ENCODE measurements at places on chromosomes 12 and 14.
A peak's percentile ranks its signal among the peaks of the same experiment; 100 is the strongest.

DNA sequence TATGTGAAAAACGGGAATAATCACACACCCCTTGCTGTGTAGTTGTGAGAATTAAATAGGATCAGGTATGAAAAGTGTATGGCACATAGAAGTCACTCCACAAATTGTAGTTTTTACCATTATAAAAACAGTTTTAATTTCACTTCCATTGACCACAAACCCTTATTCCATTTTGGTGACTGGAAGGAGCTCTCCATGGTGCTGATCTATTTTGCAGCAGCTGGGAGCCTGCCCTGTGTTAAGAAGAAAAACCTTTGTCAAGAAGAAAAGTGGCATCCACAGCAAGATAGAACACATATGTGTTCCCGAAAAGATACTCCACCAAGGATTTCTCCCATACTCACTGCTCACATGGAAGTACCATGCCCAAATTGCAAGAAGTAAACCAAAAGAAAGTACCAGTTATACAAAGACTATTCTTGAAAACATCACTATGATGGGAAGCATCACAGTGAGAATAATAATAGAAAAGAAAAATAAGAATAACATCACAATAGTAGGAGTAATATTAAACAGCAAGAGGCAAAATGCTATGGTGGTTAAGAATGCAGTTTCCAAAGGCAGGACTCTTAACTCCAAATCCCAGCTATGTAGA is 58.7 kb downstream of the TUNAR start:
- no peak for ATAC-seq

GRCh38 chr12:54404061-54405004 is 14.7 kb downstream of the ITGA5 start:
- no peak for ATAC-seq

DNA sequence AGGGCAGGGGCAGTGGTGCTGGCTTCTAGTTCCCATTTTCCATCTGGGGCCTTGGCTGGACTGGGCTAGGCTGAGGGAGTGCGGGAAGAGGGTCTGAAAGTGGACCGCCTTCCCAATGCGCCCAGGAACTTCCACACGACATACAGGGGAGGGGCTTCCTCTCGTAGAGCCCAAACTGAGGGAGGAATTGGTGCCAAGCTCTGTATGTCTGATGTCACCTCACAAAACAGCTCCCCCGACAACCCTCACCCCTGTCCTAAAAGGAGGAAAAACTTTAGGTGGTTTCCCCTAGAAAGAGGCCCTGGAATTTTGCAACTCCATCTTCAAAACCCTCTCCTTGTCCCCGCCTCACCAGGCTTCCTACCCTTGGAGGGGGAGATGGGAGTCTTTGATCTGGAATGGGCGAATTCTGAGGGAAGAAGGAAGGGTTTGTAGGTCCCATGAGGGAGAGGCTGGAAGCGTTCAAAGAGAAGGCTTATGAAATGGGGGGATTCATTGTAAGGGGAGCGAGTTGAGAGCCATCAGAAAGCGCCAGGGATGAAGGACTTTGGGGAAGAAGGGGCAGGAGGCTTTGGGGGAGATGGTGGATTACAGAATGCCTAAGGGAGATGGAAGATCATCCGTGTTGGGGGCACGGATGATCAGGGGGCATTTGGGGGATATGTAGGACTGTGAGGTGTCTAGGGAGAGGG is 844 bp downstream of the GLTP start:
- ATAC-seq: no peak

GRCh38 chr12:17108877-17109541 is 503.0 kb upstream of the LMO3 start:
- ATAC-seq: no peak

GRCh38 chr12:106317406-106318082 is 15.0 kb downstream of the TCP11L2 start:
- ATAC-seq: no peak

DNA sequence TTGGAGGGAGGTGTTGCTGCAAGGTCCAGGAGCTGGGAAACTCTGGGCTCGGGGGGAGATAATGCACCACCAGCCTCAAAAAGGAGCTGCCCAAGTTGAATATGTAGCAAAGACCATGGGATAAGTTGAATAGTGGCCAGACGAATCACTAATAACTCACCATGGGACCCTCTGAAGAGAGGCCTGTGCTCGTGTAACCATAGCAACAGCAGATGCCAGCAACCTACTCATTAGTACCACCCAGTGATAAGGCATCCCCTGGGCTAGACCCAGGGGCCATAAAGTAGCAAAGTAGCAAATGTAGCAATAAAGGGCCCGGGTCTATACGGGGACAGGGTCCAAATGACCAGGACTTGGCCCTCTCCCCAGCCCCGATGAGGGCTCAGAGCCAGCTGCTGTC is 328.0 kb downstream of the DPF3 start:
- ATAC-seq: no peak

DNA sequence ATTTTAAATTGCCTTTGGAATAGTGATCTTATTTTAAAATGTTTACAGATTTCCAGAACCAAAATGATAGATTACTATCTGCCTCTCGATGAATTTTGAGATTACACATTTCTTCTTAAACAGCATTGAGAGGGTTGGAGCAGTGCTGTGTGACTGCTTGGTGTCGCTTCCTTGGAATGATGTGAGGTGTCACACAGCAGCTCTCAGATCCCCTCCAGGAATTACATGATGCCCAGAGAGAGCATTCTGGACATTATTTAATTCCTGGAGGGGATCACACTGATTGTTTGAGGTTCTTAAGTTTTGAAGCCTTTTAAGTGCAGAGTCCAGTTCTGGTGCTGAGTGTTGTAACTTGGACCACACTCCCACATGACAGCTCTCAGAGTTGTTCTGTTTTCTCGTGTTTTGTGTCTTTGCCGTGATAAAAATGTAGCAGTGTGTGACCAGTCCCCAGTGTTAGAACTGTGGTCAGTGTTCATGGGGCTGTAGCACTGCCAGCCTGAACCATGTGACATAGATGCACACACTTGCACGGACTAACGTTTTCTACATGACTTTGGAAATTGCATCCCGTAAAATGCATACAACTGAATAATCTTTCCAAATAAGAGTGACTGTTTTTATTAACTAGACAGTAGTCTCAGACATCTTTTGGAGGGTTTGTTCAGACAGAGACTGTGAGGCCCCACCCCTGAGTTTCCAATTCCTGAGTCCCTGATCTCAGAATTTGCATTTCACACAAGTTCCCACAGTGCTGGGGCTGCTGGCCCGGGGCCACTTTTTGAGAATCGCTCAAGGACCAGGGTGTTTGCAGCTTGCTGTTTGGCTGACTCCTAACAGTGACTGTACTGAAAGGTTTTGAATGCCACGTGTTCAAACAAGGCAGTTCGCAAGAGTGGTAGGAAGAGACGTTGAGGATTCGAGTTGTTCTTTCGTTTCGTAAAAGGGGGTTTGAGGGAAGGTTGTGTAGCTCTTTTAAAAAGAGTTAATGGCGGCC is 26.0 kb downstream of the XRCC3 start:
- ATAC-seq: peak; percentile 84
